ENCODE measurements at places on chromosomes 16 and 17. TPM values are rescaled to one million over a fixed set of nuclear protein-coding genes. Genes with fewer than 3 reads are reported as not detected.

TP53TG3 gene
- not detected for total RNA-seq

DNA sequence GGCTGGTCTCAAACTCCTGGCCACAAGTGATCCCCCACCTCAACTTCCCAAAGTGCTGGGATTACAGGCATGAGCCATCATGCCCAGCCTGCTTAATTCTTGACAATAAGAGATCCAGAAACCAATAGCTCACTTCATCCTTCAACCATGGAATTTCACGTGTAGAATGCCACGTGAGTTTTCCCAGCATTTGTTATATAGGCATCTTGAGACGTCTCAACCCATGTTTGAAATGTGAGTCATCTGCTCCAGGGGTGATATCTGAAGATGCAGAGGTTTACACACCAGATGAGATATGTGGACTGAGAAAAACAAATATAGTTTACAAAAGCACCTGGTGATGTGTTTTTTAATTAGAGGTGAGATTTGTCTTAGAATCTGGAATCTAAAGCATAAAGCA lies 7.1 kb downstream of the TEKT3 start:
- no peak for DNase-seq

DNA sequence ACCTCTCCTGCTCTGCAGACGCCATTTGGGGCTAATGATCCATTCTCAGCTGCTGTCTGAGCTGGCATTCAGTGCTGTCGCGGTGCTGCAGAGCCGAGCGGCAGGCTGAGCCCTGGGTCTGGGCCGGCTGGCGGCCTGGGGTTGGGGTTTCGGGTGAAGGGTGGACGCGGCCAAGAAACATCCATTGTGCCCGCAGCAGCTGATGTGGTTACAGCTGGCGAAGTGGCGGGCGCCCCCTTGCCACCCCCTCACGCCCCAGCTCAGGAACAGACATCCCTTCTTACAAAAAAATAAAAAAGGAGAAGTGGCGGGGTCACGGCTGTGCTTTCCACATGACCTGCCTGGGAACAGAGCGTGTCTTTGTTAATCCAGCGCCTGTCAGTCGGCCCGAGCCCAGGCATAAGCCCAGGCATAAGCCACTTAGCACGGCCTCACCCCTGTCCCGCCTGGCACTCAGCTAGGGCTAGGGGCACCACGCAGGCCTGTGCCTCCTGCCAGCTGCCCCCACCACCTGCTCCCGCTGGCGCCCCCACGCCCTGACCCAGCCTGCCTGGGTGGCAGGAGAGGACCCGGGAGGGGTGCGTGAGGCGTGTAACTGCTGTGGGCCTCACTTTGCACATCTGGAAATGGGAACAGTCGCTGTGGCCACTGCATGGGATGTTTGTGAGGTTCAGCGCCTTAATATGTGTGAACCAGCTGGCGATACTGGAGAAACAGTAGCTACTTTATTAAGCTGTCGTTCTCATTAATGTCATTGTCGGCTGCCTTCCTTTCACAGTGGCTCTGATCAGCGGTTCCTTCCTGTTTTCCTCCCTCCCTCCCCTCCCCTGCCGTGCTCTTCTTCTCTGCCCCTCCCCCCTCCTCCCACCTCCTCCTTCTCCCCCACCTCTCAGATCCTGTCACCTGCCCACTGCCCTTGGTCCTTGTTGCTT lies 197.7 kb upstream of the CIBAR2 start:
- no peak for DNase-seq

GRCh38 chr17:75404223-75404730 lies 1.2 kb downstream of the GRB2 start:
- peak; percentile 36 for DNase-seq

- no peak for DNase-seq
Measured at GRCh38 chr16:12496186-12496585, 307.5 kb downstream of the CPPED1 start.

- no peak for DNase-seq
Measured at GRCh38 chr17:81212365-81212764, 10.4 kb downstream of the CEP131 start.

- no peak for DNase-seq
Measured at GRCh38 chr16:65917466-65917865, 449.0 kb upstream of the CDH5 start.

DNA sequence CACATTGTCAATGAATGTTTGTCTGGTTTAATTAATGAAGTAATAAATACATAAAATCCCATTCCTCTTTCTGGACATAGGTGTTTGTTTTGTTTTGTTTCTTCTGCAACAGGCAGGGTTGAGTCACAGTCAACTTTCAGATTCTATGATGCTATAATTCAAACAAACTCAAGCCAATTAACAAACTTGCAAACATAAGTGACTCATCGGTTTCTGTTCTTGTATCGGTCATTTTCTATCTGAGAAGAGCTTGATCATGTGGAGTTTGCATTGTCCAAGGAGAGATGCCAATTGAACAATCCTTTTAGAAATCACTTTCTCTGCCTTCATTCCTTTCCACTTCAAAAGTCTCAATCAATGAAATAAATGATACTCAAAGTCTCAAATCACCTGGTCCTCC lies 294.2 kb upstream of the C16orf82 start:
- no peak for DNase-seq

DNA sequence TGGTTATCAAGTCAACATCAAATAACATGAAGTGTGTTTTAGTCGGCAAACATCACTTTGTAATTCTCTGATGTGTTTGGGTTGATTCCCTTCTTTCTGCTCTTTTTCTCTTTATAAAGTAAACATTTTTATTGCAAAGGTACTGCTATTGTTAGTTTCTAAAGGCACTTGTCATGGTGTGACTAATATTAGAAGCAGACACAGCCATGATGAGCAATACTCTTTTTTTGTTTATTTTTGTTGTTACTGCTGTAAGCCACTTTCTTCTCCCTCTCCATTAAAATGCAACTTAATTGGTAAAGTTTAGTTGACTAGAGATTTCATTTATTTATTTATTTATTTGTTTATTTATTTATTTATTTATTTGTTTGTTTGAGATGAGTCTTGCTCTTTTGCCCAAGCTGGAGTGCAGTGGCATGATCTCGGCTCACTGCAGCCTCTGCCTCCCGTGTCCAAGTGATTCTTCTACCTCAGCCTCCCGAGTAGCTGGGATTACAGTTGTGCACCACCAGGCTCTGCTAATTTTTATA lies 424.7 kb downstream of the WWOX start:
- no peak for DNase-seq

All from heart right ventricle (tissue), 16 donors.